ENCODE measurements at places on chromosomes 3 and 15.

- no peak for DNase-seq
Observed at GRCh38 chr3:54957711-54958110, 29.9 kb upstream of the LRTM1 start.

DNA sequence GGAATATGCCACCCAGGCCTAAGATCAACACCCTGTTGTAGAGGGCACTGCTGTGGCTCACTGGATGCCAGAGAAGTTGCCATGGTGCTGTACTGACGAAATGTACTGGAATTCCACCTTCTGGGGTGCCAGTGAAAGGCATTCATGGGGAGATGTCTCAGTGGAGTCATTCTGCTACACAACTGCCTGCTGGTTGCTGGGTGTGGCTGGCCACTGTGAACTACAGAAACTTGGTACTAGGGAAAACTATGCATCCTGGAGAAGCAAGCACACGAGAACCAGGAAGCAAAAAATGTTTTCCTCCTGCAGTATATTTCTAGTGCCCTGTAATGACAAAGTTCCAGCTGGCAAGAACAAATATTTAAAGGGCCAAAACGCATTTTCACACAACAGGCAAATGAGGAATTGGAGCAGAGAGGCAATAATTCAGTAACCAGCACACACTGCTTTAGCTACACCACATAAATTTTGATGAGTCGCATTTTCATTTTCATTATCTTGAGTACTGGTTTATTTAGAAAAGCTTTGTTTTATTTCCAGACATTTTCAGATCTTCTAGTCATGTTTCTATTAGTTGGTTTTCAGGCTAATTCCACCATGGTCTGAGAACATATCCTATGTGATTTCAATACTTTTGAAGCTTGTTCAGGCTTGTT is 18.3 kb upstream of the RFX7 start:
- peak; percentile 40 for DNase-seq

DNA sequence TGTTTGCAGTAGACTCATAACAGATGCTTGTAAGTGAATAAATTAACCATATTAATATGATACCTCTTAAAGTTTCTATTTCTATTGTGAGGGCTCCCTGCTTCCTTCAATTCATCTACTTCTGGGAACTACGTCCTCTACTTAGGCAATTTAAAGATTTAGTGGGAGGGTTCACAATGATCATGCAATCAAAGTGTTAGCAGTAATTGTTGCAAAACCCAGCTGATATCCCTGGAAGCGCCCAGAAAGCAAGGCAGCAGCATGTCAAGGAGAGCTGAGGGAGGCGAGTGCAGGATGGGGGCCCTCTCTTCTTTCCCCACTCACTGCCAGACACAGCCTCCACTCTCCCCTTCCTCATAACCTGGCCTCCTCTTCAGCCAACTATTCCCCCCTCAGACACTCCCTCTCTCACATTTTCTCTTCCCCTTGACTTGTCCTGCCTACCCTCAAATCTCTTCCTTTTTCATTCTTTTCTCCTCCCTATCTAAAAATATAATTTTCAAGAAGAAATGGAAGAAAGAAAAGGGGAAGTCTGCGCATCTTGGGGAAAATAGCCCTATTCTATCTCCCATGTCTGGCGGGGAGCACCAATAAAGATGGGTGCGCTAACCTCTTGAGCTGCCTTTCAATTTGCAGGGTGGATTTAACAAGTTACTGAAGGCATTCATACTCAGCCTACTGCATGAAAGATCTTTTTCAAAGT is 6.6 kb downstream of the TMEM212 start:
- peak; percentile 20 for DNase-seq

- no peak for DNase-seq
Observed at GRCh38 chr15:50186090-50186489, 4.1 kb downstream of the SLC27A2 start.

DNA sequence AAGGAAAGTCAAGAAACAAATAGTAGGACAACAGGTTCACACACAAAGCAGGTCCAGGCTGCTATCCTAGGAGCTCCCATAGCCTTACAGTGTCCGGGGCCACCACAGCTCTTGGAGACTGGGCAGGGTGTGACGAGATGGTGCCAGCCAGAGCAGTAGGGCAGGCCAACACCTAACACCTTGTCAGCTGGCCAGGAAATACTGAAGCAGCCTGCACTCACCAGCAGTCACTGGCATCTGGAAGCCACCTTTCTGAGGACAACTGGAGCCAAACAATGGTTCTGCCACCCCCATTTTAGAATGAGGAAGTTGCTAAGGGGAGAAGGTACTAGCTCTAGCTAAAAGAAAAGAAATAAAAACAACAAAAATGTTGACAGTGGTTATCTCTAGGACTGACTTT is 47.2 kb downstream of the CCDC12 start:
- DNase-seq: no peak

DNA sequence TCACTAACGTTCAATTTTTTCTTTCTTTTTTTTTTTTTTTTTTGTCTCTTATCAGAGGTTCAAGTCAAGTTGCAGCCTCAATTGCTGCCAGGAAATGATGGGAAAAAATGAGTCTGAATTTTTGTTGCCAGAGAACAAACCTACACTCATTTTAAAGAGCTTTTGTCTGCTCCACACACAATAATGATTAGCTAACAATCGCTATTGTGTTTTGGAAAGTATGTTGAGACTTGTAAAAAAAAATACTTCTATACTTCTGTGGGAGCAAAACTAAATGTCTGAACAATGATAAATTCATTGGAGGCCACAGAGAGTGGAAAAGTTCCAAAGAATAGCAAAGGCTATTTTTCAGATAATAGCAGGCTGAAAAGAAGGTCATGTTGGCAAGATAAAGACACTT is 176.3 kb upstream of the LMCD1 start:
- no peak for DNase-seq

GRCh38 chr3:150253622-150254021 is 154.5 kb upstream of the TSC22D2 start:
- no peak for DNase-seq

DNA sequence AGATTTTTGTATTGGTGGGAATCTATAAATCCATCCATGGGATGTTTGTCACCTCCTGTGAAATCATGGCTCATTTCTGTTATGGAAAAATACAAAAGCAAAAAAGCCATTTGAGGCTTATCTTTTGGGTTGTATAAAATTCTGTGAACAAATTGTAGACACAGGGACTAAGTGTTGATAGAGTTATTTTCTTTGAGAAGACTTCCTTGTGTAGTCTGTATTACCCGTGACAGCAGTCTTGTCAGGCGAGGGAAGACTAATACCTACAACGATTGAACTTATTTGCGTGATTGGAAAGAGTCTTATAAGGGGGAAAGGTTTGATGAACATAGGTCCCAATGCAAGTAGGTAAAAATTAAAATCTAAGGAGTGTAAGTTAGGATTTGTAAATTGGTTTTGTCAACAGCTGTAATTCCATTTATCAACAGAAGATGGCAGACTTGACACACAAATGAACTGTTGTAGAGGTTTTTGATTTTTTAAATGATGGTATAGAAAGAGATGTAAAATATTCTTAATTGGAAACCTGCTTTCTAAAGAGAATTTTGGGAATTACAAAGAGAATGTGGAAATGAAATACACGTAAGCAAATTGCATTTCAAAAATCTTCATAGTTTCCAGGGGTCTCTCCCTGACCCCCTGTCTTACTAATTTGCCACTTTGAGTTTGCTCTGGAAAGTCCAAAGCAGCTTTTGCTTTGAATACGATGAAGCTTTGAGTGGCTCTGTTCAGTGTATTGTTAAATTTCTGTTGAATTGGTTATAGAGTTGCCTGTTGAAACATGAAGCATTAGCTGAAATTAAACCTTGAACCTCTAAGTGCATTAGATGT is 33.2 kb downstream of the SLC25A26 start:
- no peak for DNase-seq

DNA sequence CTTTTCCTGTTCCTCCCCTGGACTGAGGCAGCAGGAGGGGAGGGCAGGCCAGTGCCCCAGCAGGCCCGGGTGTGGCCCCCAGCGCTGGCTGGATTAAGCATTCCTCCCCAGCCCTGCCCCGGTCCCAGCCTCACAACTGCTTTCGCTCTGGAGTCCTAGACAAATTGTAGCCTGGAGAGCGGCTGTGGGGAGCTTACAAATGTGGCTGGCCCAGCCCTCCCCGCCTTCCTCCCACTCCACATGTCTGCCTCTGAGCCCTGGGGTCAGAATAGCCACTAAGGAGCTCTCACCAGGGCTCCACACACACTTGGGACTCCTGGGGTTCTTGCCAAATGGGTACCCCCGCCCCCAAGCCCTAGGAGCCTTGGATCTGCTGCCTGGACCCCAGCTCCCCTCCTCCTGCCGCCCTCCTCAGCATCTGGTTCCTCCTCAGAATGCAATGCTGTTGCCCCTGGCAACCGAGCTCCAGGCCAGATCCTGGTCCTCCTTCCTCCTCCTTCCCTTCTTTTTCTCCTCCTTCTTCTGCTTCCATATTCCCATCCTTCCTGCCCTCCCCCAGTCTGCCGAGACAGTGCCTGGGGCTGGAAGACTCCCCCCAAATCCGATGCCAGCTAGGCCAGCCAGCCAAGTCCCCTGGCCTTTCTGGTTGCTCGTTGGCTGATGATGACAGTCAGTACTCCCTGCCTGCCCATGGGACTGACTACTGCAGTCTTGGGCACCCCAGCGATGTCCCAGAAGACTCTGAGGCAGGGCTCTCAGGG is 91.1 kb downstream of the LINGO1 start:
- DNase-seq: no peak

DNA sequence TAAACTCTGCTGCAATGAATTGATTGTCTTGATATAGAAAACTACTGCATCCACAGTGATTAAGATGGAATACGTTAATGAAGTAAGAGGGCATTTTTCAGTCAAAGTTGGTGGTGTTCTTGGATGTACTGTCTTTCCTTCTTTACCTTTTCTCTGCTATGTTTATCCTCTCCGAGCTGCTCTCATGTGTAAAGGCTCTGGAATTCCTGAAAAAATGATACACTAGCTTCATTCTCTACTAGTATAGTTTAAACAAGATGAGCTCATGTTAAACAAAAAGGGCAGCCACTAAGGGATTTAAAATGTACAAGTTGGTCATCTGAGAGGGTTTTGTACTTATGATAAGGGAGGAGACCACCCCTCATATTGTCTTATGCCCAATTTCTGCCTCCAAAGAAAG is 504.6 kb upstream of the NECTIN3 start:
- no peak for DNase-seq

DNA sequence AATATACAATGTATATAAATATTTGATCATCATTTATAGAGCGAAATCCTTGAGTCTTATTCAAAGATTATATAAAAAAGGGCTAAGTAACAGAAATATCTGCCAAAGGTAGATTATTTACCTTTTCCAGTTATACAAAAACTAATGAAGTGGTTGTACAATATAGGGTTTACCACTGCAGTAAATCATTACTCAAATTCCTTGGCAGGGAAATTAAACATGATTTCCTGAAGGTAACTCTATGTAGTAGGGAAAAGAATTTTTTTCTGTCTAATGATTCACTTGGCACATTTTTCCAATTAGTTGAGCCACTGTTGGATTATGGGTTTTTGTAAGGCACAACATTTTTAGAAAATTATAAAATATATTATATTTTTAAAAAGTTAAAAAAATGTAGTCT is 129.6 kb downstream of the NR2F2 start:
- DNase-seq: no peak

- DNase-seq: no peak
Observed at GRCh38 chr3:20066850-20067617, 26.8 kb downstream of the KAT2B start.

- DNase-seq: no peak
Observed at GRCh38 chr15:82056958-82057823, 11.4 kb upstream of the MEX3B start.

GRCh38 chr3:11600501-11601282 is 43.0 kb downstream of the VGLL4 start:
- DNase-seq: peak; percentile 93

GRCh38 chr3:74041068-74041675 is 416.4 kb upstream of the PDZRN3 start:
- DNase-seq: no peak

DNA sequence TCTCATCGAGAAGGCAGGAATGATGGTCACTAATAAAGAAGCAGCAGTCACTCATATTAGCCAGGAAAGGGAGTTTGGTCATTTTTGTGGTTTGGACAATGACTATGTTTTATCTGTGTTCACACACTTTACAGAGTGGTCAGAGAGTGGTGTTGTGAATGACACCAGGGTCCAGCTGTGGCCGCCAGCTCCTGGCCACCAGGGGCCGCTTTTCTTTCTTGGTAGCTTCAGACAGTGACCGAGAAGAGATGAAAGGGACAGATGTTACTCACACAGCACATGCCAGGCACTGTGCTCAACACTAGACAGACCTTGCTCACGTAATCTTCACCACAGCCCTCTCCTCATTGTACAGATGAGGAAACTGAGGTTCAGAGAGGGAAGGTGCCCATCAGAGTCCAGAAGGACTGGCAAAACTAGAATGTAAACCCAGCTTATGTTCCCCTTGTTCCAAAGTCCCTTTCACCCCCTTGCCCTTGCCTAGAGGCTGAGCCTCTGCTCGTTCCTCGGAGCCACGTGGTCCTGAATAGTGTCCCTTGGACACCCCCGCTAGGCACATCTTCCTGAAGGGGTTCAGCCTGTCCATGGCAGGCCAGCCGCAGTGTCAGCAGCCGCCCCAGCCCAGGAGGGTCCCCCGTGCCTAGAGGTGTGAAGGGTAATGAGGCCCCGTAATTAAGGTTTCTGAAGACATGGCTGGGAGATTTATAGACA is 55.6 kb downstream of the CYP11A1 start:
- DNase-seq: no peak

GRCh38 chr3:173796405-173796804 is 398.9 kb downstream of the NLGN1 start:
- DNase-seq: no peak

DNA sequence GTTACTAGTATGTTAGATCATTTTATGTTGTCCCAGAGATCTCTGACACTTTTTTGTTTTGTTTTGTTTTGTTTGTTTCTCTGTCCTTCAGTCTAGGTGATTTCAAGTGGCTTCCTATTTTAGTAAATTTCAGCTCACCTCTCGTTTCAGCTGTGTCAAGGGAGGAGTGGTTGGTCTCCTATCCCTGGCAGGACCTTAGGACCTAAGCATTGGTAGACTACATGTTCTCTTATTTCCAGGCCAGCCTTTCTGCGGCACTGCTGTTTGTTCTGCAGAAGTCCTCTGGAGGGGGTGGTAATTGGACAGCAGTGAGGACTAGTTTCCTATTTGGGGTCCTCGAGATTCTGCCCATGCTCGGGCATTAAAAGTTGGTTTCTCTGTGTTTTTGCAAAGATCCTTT is 31.8 kb downstream of the MGA start:
- DNase-seq: no peak

- no peak for DNase-seq
Observed at GRCh38 chr15:73344056-73344455, 24.7 kb downstream of the HCN4 start.

GRCh38 chr3:38110314-38111050 is 26.4 kb downstream of the ACAA1 start:
- no peak for DNase-seq

GRCh38 chr15:74191798-74192197 is 10.8 kb downstream of the STRA6 start:
- DNase-seq: no peak

DNA sequence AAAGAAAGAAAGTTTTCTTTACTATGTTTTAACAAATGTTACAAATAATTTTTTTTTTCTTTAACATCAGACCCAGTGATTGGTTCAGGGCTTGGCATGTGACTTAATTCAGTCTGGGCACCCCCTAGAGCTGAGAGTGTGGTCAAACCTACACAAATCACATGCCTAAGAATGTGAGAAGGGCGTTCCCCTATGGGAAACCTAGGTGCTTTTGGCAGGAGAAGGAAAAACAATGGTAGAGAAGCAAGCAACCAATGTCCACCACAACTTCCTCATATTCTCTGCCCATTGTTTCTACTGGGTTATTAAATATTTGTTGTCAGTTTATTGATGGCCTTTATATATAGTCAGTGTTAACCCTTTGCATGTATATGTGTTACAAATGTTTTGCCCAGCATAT is 21.4 kb upstream of the PIAS1 start:
- DNase-seq: peak; percentile 48

- DNase-seq: no peak
Observed at GRCh38 chr3:10468613-10469354, 36.6 kb downstream of the ATP2B2 start.
